Right lung (tissue), 10 donors: ENCODE measurements at places on chromosomes 6 and 20. TPM values are rescaled to one million over a fixed set of nuclear protein-coding genes. Genes with fewer than 3 reads are reported as not detected.

The BAG2 gene
- 8.4 TPM for polyA plus RNA-seq

DNA sequence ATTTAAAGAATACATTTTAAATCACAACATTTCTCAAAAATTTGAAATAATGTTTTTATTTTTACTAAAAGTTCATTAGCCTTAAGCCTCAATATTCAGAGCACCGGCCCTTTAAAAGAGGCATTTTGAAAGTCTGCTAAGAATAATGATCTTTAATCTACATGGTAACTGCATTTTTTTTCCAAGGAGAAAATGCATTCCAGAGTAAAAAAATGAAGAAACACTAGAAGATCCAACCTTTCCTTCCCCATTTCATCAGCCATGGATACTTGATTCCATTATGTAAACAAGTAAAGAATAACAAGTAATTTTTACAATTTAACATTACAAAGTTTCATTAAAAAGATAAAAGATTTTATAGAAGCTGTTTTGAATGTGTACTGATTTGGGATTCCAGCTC lies 21.8 kb downstream of the LCA5 start:
- no peak for DNase-seq

DNA sequence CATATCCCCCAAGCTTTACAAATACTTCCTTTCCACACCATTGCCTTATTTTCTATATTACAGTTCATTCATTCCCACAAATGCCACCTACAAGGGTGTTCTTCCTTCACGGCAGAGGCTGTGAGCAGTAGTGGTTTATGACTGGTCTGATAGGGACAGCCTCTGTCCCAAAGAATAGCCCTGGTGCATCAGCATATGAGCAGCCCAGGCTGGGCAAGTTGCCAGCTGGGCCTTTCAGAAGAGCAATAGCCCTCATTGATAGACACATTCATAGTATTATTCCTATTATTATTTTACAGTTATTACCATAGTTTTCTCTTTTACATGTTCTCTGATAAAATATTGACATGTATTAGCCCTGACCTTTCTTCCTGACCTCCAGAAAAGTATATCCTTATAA lies 149.9 kb downstream of the MMS22L start:
- no peak for DNase-seq

The SUMO4 gene
- 1.9 TPM for polyA plus RNA-seq

- no peak for DNase-seq
Observed at GRCh38 chr20:18138266-18138582, 561 bp downstream of the KAT14 start.

DNA sequence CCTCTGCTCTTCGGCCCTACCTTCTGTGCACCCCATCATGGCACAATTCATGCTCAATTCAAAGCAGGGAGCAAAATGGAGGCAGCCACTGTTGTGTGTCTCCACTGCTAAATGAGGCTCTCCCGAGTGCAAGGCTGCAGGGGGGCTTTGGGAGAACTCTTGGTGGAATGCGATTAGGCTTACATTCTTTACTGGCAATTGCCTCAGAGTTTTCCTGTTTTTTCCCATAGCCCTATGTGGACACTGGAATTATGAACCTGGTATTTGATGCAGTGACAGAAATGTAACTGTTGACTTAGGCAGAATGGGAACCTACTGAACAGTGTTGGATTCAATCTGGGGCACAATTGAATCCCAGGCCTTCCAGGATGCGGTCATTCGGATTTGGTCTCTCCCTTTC lies 187.9 kb upstream of the GMDS start:
- no peak for DNase-seq

DNA sequence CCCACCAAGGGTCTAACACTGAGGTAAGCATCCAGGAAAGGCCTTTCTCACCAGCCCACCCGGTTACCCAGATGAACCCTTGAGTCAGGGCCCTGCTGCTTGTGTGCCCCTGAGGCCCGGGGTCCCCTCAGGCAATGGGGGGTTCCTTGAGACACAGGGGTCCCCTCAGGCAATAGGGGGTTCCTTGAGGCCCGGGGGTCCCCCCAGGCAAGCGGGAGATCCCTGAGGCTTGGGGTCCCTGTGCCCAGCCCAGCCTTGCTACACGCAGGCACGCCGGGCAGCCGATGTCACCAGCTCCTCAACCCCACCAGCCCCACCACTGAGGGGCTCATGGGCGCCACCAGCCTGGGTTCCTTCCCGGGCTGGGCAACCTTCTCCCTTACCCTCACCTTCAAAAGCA lies 247.2 kb downstream of the TTLL2 start:
- no peak for DNase-seq

GRCh38 chr20:23048283-23049200 lies 930 bp downstream of the THBD start:
- no peak for DNase-seq

DNA sequence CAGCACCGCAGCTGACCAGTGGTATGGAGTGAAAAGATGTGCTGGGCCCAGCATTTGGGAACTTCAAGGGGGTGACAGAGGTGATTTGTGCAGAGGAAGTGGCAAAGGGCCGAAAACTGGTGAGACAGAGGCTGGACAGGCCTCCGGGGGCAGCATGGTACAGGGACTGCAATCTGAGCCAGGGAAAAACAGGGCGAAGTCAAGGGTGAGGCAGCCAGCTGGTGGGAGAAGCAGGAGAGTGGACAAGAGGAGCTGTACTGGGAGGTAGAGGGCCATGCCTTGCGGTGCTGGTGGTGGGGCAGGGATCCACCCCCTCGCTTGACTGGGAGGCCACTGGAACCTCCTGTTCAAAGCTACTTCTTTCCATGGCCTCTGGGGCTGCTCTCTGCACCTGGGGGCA lies 7.3 kb upstream of the GFRA4 start:
- DNase-seq, result no peak

DNA sequence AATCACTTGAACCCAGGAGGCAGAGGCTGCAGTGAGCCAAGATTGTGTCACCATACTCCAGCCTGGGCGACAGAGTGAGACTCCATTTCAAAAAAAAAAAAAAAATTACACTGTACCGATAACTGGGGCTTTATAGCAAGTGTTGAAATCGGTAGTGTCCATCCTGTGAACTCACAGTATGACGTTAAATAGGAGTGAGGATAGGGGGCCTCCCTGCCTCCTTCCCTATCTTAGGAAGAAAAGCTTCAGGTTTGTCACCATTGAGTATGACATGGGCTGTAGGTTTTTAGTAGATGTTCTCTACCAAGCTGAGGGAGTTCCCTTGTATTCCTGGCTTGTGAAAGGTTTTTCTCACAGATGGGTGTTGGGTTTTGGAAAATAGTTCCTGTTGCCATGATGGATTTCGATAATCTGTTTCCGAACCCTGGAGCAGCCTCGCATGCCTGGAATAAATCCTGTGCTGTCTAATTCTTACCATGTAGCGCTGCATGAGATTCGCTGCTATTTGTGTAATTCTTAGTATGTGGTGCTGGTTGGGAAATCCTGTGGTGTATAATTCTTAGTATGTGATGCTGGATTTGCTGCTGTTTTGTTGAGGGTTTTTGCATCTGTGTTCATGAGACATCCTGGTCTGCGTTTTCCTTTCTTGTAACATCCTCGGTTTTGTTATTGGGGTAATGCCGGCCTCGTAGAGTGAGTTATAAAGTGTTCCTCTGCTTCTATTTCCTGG lies 23.6 kb downstream of the NTSR1 start:
- DNase-seq, result no peak

DNA sequence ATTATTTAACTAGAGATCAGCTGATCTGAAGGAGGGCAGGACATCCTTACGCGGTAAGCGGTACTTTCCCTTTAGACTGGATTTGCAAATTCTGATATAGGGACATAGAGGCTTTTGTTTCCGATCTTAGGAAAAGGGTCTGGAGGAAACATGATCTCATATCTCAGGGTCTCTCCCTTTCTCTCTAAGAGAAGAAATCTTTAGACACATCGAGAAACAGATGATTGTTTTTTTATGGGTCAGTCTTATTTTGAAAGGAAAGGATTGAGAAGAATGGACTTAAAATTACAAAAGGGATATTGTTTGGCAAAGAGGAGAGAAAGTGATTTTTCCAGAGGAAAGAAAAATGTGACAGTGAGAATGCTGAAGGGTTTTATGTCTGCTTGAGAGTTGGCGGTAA lies 83.9 kb upstream of the OGFRL1 start:
- DNase-seq, result no peak

DNA sequence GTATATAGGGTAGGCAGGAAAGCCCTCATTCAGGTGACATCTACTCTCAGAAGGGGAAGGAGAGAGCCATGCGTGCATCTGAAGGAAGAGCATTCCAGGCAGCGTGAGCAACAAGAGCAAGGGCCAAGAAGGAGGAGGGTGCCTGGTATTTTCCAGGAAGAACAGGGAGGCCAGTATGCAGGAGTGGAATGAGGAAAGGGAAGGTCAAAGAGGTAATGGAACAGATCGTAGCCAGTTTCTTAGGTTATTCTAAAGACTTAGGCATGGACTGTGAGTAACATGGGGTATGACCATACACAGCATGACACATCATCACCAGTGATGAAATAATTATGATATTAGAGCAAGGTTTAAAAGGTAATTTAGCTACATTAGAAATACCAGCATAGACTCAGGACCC lies 24.1 kb downstream of the ALDH8A1 start:
- no peak for DNase-seq

DNA sequence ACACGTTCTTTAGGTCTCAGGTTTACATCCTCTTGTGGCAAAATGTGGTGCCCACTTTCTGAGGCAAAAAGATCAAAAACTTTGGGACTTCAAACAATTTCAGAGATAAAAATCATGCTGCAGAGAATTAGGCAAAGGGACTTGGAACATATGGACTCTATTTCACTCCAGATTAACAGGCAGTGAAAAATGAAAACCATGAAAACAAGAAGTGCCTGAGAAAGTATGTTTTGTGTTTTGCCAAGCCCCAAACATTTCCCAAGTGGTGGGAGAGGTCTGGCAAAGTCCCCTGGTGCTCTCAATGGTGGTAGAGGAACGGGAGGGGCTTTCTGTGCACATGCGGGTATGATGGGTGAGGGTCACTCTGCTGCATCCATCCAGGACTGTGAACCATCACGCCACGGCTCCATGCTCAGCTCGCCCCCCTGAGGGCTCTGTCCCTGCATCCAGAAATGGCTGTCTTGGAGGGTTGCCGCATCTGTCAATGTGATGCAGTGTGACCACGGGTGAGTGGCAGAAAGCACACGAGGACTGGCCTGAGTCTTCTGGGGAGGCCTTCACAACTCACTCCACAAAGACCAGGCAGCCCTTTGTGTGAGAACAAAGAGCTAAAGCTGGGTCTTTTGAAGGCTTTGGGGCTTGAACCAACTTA lies 43.2 kb upstream of the TBC1D7 start:
- DNase-seq, result no peak

- peak; percentile 46 for DNase-seq
Observed at GRCh38 chr6:7050872-7051779, 56.6 kb upstream of the RREB1 start.

- no peak for DNase-seq
Observed at GRCh38 chr20:48776306-48776705, 51.5 kb downstream of the PREX1 start.

DNA sequence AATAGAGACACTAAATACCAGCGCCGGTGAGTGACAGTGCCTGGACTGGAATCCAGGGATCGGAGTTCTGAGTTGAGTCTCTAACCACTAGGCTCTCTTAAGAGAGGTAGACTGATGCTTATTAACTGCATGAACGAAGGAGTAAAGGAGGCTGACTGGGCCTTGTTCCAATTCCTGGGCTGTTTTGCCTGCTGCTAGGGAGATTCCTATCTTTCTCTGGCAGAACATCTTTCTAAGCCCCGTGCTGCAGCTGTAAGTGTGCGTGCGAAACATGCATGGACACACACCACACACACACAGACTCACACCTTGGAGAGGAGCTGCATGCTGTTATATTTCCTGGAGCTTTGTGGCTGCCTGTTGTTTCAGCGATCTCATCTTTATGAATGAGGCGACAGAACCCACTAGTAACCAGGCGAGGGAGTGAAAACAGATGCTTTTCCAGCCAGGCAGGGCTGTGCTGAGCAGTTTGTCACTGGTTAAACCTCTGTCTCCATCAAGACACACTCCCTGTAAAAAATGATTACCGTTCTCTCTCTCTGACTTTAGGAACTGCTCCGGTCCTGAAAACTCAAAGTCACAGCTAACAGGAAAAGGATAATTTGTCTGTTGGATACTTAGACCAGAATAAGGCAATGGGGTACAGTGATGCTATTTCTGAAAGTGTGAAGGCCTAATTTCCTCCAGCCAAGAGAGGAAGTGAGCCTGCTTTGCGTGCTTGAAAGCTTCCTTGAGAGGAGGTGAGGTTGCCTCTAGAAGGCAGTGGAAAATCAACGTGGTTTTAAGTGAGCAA lies 157.4 kb upstream of the ZNF217 start:
- DNase-seq, result no peak

DNA sequence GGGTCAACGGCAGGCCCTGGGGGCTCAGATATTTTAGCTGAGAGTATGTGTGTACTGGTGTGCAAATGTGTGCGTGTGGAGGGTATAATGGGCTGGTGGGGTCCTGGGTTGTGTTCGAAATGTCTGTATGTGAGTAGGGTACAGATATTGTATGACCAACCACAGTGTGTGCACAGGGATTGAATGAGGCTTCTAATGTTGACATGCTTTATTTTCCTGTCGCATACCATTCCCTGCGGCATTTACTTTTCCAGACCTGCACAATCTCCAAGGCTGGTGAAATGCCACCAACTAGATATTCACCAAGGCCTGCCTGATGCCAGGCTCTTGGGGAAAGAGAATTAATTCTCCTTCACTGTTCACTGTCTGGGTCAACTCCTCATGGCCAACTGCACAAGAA lies 441.4 kb upstream of the SULF2 start:
- no peak for DNase-seq

The ARFGEF3 gene
- polyA plus RNA-seq, result 6.0 TPM

The COX7A2 gene
- polyA plus RNA-seq, result 245 TPM

GRCh38 chr20:9400171-9401025 lies 114.0 kb upstream of the LAMP5 start:
- DNase-seq, result no peak

GRCh38 chr6:163757520-163757919 lies 343.0 kb downstream of the QKI start:
- DNase-seq, result no peak

DNA sequence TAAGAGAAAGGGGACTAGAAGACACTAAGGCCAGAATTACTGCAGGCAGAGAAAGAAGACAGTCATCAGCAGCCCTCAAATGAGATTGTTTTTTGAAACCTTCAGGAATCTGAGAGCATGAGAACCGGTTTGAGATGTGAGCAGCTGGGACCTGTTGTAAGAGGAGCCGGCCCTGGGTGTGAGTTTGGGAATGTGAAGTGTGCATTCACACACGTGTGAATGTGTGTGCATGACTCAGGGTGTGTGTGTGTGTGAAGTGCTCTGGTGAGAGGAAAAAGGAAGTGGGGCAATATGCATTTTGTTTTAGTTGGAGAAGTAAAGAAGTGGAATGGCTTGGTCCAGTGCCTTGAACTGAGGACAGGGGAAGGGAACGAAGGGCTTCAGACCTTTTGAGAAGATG lies 4.3 kb downstream of the SCUBE3 start:
- no peak for DNase-seq

DNA sequence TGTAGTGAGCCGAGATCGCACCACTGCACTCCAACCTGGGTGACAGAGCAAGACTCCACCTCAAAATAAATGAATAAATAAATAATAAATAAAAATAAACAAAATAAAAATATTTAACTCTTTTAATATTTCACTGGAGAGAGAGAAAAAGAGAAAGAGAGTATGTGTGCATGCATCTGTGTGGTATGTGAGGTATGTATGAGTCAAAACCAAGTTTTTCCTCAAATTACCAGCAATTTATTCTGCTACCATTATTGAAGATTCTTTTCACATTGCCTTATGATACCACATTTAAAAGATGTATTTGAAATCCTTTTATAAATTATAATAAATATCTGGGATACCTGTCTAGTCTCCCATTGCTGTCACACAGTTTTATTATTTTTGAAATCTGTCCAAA lies 122.1 kb downstream of the CD164 start:
- DNase-seq, result no peak

GRCh38 chr6:153117986-153118879 lies 12.8 kb downstream of the RGS17 start:
- no peak for DNase-seq

GRCh38 chr20:61100489-61100888 lies 151.6 kb upstream of the CDH4 start:
- no peak for DNase-seq
